ENCODE measurements at places on chromosomes 5 and 9.

DNA sequence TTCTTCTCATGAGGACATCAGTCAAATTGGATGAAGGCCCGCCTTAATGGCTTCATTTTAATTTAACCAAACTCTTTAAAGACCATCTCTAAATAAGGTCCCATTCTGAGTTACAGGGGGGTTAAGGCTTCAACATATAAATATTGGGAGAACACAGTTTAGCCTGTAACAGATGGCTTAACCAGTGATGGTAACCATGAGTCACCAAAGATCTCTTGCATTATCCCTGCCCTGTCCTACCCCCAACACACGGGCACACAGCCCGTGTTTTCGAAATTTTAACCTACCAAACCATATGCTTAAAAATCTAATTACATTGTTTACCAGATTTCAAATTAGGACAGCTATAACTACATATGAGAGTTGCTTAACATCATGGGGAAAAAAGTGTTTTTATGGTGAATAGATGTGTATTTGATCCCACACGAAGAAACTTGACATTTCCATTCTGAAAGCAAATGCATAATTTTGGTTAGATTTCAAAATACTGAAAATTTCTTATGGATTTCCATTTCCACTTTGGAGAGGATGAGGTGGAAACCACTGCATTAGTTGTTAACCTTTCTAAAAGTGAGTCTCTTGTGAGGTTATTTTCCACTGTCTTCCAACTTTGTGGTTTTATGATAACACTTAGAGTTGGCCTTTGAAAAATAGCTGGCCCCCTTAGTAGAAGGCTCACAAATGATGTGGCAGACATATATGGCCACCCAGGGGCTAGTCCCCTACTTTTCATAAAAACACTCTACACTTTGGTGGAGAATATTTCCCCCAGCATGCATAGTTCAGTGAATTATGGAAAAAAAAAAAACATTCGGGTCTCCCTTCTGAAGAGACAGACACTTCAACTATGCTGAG, 849.3 kb downstream of the TLE1 start:
- DNase-seq: no peak

- DNase-seq: no peak
These were observed 102.8 kb upstream of the SAP30L start for GRCh38 chr5:154342963-154343362.

DNA sequence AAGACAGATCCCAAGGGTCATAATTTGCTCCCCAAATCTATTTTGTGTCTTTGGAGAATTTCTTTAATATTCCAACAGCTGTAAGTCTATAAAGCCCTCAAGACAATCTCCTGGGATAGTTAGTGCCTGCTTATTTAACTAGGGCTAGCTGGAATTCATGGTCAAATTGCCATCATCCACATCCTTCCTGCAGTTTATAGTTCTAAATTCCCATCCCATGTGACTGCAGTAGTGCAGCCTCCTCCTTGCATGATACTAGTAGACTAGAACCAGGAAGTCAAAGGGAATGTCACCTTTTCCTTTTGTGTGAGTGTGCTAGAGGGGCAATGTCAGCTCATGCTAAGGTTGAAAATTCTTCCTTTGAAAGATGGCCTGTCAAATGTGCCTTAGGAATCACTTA, 214.8 kb upstream of the PIK3R1 start:
- DNase-seq: no peak

DNA sequence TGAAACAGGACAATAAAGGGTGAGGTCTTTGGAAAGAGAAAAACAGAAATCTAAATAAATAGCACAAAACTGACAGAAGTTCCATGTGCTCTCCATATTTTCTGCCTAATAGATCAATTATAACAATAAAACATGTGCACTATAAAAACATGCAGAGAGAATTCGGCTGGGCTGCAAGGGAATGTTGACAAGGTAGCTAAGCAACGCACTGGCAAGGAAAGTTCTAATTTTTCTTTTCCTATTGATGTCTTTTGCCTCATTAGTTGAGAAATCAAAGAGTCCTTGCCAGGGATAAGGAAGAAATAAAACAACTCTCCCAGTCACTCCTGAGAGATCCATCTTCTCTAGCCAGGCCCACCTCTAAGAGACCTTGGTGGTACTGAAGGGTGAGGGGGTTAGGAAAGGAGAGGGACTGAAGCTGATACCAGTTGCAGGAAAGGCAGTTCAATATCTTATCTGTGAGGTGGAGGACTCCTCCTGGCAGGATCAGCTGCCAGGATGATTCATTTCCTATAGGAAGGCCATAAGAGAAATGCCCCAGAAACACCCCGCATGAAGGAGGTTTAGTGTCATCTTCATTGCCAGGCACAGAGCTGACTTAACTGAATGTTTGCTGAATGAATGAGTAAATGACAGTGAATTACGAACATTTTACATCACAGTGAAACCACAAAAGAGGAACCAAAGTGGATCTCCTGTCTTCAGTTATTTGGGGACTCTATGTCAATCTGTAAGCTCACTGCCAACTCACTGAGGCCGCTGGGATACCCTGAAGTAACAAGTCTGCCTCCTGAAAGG, 63.7 kb upstream of the IFNK start:
- no peak for DNase-seq

DNA sequence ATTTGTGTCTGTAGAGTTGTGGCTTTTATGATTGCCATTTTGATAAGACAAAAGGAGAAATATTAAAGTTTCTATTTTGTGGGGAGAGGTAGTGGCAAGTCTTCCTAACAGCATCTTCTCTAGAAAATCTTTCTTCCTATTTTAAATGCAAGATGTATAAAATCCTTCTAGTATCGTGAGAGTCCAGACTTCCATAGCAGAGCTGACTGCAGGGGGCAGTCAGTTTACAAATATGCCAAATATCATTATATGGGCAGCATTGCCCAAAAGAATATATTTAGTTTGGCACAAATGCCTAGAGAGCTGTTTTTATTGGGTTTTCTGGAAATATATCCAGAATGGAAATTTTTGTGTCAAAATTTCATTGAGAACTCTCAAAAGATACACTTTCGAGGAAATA, 82.1 kb upstream of the ALDH1A1 start:
- DNase-seq: no peak

GRCh38 chr5:96823900-96824380, 16.2 kb upstream of the ERAP1 start:
- DNase-seq: no peak

DNA sequence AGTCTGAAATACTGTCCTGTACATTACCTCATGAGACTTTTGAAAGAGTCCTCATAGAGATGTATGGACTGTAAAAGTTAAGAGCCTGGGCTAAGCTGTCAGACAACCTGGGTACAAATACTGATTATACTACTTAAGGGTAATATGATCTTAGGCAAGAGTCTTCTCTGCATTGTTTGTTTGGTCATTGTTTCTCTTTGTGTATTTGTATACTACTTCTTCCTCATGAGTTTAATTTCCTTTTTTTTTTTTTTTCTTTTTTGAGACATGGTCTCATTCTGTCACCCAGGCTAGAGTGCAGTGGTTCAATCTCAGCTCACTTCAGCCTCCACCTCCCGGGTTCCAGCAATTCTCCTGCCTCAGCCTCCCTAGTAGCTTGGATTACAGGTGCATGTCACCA, 2.6 kb upstream of the PFDN1 start:
- no peak for DNase-seq

GRCh38 chr9:107397076-107398044, 92.2 kb downstream of the KLF4 start:
- DNase-seq: no peak

- DNase-seq: no peak
These were observed 30.3 kb downstream of the TYRP1 start for GRCh38 chr9:12723409-12724028.

- DNase-seq: no peak
These were observed 126.7 kb downstream of the MTX3 start for GRCh38 chr5:79864364-79864763.

DNA sequence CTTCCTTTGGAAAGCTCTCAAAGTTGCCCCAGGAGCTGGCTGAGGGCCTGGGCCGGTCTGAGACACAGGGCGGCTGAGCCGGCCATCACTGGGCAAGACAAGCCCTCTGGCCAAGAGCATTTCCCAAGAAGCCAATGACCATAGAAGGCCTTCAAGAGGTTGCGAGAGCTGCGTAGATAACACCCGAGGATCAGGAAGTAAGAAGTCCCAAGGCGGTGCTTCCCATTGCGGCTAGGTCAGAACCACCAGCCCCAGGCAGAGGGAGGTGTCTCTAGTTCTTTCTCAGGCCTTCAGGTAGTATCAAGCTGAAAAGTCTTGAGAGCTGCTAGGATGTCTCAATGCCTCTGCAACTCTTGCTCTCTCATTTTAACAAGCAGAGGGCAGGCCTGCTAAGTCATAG, 54.0 kb upstream of the C5orf58 start:
- DNase-seq: no peak

- no peak for DNase-seq
These were observed 498.8 kb downstream of the ARHGEF28 start for GRCh38 chr5:74124826-74125225.

DNA sequence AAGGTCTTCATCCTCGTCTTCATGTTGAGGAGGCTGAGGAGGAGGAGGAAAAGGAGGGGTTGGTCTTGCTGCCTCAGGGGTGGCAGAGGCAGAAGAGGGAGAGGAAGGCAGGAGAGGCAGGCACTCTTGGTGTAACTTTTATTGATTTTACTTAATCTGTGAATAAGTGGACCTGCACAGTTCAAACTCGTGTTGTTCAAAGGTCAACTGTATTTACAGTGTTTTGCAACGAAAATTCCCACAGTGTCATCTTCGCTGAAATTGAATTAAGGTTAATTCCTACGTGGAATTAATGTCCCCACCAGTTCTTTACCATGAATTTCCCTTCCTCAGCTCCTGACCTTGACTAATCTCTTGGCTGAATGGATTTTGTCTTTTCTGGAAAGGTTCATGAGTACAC, 21.2 kb upstream of the ENHO start:
- no peak for DNase-seq

GRCh38 chr5:134142806-134143205, 28.3 kb downstream of the TCF7 start:
- DNase-seq: peak; percentile 28

DNA sequence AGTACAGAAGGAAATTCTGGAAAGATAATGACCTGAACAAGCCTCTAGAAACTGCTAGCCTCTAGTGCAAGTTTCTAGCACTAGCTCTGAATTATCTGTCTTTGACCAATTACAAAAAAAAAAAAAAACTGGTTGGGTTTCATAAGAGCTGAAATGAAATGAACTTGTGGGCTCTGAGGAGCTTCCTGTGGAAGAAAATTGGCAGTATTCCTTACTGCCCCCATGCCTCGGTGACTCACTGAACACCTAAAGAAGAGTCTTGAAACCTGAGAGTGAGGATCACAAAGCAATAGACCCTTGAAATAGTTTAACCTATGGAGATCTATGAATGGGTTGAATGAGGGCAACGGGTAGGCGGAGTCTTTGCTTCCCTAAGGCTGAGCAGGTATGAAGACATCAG, 263.6 kb upstream of the RASA1 start:
- DNase-seq: no peak

GRCh38 chr5:39164529-39165402, 54.6 kb downstream of the FYB1 start:
- no peak for DNase-seq

DNA sequence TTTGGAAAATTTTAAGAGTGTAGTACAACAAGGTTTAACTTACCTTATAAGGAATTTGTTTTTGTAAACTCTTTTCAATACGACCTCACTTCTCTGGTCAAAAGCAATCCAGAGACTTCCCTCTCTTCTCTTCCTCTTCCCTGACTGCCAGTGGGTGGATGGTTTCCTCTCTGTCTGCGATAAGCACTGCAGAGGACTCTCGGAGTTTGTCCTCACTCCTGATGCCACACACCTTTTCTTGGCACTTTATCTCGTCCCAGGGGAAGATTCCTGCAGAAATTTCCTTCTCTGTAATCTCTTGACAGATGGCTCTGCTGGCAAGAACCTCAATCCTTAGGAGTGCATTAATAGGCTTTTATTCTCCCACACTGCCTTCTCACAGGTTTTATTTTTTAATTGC, 641.6 kb downstream of the NR2F1-AS1 start:
- no peak for DNase-seq

DNA sequence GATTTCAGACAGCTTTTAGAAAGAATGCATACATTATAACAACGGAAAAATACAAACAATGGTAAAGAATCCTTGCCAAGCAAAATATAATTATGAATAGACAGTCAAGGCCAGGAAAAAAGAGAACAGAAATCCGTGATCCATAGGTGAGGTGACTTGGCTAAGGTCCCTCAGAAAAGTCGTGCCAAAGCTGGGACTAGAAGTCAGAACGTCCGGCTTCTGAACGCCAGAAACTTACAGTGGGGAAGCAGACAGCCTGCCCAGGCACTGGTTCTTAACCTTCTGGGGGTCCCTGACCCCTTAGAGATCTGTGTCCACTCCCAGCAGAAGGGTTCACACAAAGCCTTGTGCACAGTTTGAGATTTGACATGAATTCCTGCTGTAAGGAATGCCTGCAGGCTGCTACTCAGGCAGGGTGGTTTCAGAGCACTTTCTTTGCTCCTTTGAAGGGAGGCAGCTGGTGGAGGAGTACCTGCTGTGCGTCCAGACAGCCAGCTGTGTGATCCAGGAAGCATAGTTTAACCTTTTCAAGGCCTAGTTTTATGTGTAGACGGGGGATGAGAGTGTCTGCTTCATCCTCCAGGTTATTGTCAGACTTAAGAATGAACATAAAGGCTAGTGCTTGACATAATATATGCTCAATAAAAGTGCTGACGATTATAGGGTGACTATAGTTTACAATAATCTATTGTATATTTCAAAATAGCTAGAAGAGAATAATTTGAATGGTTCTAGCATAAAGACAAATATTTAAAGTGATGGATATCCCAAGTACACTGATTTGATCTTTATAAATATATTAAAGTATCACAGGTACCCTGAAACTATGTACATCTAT, 852 bp downstream of the ARHGEF37 start:
- peak; percentile 17 for DNase-seq

GRCh38 chr5:157214415-157214814, 33.8 kb downstream of the ITK start:
- DNase-seq: no peak

- DNase-seq: no peak
These were observed 132.6 kb downstream of the PLK2 start for GRCh38 chr5:58327289-58327688.

GRCh38 chr9:88923653-88924288, 67.5 kb upstream of the S1PR3 start:
- no peak for DNase-seq

GRCh38 chr9:111052791-111053190, 14.5 kb upstream of the LPAR1 start:
- DNase-seq: no peak

DNA sequence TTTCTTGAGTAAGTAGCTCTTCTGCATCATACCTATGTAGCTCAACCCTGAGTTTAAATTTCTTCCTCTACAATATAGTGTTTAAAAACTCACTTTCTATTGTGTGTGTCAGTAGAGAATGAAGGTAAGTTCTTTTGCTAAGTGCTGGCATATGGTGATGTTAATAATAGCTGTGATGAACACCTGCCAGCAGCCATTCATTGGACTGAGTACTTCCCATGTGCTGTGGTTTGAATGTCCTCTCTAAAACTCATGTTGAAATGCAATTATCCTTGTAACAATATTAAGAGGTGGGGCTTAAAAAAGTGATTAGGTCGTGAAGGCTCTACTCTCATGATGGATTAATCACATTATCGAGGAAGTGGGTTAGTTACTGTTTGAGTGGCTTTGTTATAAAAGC, 645.2 kb upstream of the RGMB start:
- DNase-seq: no peak

GRCh38 chr5:76165029-76165428, 81.8 kb downstream of the SV2C start:
- no peak for DNase-seq
